ENCODE measurements at places on chromosomes 2 and 18.

DNA sequence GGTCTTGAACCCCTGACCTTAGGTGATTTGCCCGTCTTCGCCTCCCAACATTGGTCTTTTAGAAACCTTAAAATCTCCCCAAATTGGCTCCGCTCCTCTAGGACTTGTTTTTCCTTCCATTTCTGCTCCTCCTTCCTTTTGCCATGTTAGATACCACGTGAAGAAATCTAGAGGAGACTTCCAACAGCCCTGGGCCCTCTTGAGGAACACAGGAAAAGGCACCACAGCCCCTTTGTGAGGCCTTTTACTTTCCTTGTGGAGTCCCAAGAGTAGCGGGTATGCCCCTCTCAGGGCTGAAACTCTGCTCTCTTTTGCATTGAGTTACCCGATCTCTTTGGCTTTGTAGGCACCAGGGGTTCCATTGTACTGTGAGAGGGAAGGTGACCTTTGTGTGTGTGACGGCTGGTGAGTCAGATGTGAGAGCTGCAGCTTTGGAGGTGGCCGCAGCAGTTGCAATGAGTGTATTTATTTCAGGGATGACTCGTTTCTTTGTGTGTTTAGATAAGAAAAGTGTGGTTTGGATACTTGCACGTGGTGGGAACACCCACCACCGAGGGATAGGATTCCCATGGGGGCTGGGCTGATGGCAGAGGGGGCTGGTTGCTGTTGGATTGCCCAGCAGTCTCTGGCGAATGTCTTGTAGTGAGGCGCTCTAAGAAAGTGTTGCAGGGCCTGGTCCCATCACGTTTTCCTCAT, 218.4 kb upstream of the HS6ST1 start:
- DNase-seq = no peak

DNA sequence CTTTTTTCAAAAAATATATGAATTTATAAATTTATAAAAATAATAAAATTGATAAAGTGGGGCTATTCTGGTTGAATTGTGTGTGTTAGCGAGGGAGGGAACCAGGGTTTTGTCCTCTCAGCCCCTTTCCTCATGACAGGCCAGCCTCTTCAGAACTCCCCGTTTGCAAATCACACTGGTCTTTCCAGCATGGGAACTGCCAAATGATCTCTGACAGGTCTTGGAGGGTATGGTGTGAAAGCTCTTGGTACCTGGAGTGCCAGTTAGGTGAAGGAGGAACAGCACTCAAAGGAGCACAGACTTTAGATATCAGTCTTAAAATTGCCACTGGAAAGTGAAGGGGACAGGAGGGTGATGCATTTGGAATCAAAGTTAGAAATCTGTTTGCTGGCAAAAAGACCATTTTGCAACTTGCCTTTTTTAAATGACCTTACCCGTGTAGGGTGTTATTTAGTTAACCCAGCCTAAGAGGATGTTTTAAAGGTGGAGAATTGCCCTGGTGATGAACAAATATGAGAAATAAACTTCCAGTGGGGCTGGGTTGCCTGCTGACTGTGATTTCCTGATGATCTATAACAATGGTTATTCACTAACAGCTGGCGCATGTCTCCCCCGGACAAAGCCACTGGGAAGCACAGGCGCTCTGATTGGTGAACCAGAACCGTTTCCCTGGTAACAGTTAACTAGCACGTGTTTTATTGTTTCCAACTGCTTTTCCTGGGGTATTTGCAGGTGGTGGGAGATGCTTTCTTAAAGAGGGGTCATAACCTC, 85.3 kb upstream of the EFEMP1 start:
- no peak for DNase-seq

DNA sequence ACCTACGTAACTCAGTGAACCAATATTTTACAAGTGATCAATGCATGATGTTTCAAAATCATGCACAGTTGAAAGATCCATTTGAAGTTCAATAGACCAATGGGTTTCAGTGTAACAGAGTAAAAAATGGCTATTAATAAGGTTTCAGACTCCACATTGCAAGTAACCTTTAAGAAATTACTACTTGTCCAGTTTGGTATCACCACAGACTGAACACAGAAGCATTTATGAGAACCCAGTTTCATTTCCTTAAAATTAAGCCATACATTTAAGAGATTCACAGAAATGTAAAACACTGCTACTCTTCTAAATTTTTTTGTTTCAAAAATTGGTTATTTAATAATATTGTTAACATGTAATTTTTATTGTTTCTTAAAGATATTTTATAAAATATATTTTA, 98.9 kb upstream of the CHRNA1 start:
- DNase-seq = no peak

DNA sequence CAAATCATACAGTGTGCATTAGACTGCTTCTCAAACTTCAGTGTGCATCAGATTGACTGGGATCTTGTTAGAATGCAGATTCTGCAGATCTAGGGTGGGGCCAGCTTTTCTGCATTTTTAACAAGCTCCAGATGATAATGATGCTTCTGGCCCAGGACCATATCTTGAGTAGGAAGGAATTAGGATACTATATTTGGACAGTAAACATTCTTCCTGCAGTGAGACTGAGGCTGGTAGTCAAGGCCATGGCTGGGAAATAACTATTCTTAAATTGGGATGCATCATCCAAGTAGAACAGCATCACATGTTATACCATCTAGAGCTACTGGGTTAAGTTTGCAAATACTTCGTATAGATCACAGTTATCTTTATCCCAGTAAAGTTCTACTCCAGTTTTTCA, 28.4 kb upstream of the ARMC9 start:
- no peak for DNase-seq

GRCh38 chr2:102002228-102002627, 10.5 kb downstream of the IL1R2 start:
- no peak for DNase-seq

GRCh38 chr2:234364661-234365060, 132.2 kb downstream of the ARL4C start:
- DNase-seq = no peak

GRCh38 chr2:71944183-71944550, 203.5 kb downstream of the CYP26B1 start:
- DNase-seq = no peak
